ENCODE measurements at places on chromosomes 5 and 9. TPM values are rescaled to one million over a fixed set of nuclear protein-coding genes. Genes with fewer than 3 reads are reported as not detected.

Gene LRRC26
- polyA plus RNA-seq, result 1.2 TPM

Gene PCDHGA1
- not detected for polyA plus RNA-seq

Gene PCDHA8
- polyA plus RNA-seq, result not detected

Gene RBM18
- polyA plus RNA-seq, result 8.2 TPM

Gene SLC34A3
- polyA plus RNA-seq, result not detected

Gene ADGRD2
- not detected for polyA plus RNA-seq
